Naive thymus-derived CD8-positive, alpha-beta T cell (primary cell): ENCODE measurements at places on chromosomes 4 and X. TPM values are rescaled to one million over a fixed set of nuclear protein-coding genes. Genes with fewer than 3 reads are reported as not detected.

DNA sequence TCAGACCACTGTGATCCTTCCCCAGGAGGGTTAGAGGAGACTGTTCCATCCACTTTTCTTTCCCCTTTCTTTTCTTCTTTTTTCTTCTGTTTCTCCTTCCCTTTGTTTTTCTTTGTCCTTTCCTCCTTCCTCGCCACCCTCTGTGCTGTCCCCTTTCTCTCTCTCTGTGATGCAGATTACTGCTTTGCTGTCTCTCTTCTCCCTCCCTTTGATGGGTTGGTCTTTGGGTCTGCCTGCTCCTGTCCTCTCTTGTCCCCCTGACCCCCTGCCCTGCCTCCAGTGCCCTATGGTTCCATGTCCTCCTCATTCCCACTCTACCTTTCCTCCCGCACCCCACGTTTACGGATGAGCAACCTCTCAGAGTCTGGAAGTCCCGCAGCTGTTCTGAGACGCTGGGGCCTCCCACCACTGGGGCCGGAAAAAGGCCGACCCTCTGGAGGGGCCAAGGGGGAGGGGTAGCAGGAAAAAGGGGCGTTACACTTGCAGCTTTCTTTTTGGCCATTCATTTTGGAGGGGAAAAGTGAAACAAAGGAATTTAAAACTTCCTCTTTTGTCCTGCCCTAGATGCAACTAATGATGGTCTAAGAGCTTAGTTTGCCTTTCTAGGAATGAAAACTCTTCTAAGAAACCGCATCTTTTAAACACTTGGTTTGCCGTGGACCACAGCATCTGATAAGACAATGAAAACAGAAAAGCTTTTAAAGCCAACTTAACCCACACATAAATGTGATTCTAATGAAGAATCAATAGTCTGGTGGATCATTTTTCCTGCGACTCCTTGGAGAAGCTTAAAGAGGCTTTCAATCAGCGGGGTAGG is 24.5 kb upstream of the TSR2 start:
- DNase-seq: no peak

DNA sequence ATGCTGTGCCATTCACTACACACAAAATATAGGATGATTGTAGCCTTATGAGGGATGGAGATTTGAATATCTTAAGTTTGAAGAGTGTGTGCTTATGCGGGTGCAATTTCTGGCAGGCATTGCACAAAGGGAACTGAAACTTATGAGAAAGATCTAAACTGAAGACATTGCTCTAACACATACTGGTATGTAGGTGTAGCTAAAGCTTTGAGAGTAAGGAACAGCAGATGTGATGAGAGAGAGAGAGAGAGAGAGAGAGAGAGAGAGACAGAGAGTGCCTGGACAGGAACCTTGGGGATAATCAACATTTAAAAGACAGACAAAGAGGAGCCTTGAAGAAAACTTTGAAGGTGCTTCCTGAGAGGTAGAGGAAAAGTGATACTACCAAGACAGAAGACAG is 379.7 kb downstream of the SPRY1 start:
- no peak for DNase-seq

DNA sequence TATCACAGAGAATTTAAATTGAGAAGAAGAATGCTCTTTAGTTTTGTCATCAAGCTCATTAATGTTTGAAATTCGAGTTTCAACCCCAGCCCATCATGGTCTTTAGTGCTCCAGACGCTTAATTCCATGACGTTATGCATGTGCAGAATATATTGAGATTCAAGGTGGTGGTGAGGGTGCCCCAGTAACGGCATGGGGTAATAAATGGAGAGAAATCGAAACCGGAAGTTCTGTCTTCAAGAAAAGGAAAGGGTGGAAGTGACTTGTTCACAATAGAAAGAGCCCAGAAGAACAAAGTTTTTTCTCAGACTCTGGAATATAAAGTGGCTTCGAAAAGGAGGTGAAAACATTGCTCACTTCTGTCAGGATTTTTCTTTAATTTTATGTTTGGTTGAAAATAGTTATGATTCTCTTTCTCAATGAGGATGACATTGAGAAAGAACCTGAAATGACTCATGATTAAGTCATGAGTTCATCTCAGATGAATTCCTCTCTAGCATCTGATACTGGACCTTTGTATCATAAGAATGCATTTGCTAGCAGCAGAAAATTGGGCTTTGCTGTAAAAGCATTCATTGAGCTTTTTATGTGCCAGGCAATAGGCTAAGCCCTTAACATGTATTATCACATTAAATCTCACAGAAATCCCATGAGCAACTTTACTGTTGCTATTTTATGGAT is 779 bp upstream of the DDX60L start:
- peak; percentile 11 for DNase-seq

- DNase-seq: no peak
Measured at GRCh38 chrX:1885116-1885515, 270.3 kb downstream of the ASMT start.

Gene STAP1
- 0.59 TPM for polyA plus RNA-seq

- DNase-seq: no peak
Measured at GRCh38 chr4:140903522-140904475, 147.6 kb upstream of the TBC1D9 start.

Gene SAT1
- polyA plus RNA-seq: 91.0 TPM

Gene SRPK3
- not detected for polyA plus RNA-seq

DNA sequence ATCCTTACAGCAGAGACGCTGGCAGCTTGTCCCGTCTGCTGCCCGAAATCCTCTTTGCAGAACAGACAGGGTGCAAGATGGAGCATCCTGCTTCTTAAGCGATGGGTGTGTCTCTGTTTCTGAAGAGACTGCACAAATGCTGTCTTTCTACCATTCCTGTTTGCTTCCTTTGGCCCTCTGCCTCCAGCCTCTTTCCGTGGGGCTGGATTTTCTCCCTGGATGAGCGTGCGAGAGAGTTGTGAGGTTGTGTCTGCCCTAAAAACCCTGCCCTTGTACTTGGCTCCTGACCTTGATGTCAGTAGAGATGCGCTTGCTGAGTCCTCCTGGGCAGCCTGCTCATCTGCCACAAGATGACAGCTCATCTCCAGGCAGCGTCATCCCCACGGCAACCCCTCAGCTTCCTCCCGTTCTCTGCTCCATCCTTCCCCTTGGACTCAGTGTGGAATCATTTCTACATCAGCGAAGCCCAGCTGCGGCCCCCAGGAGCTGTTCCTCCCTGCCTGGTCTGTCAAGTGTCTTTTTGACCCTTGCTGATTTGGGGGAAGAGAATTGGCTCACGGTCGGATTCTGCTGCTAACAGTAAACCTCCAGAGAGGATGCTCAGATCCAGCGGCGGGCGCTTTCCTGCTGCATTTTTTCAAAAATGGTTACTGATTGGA is 246.2 kb downstream of the ASMT start:
- no peak for DNase-seq
